ENCODE measurements at places on chromosomes 2 and 18. TPM values are rescaled to one million over a fixed set of nuclear protein-coding genes. Genes with fewer than 3 reads are reported as not detected.

EML6 gene
- 1.7 TPM for total RNA-seq

DNA sequence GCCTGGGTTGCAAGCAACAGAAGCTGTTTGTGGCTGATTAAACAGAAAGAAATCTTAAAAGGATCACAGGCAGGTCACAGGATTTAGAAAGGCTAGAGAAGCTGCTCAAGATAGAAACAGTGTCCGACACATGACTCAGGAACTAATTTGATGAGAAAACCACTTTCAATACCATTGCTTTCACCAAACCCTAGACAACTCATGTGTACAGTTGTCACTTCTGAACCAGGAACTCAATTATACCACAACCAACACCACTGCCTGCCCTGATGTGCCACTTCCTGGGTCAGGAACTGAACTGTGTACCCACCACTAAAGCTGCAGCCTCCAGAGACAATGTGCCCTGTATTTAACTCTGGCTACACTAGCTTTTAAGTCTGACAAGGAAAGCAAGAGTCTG is 56.0 kb downstream of the TMEM247 start:
- no peaks in the 10 kb centered on the region for H3K36me3 ChIP-seq
- no peak overlapping the region for H3K4me3 ChIP-seq
- DNase-seq = no peak
- H3K27ac ChIP-seq = no peak overlapping the region

DNA sequence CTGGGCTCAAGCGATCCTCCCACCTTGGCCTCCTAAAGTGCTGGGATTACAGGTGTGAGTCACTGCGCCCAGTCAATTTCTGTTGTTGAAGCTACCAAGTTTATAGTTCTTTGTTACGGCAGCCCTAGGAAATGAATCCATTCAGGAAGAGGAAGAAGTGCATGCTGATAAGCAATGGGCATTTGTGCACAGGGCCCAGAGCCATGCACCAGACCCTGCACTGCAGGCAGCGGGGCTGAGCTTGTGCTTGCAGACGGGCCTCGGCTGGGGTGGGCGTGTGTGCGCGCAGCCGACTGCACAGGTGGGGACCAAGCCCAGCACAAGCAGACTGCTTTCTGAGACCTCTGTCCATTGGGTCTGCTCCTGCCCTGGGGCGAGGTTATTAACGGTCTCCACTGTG is 144.6 kb downstream of the CABLES1 start:
- H3K36me3 ChIP-seq = no peaks in the 10 kb centered on the region
- no peak overlapping the region for H3K4me3 ChIP-seq
- no peaks in the 10 kb centered on the region for H3K4me1 ChIP-seq
- no peaks in the 10 kb centered on the region for H3K27me3 ChIP-seq
- no peak for DNase-seq

DNA sequence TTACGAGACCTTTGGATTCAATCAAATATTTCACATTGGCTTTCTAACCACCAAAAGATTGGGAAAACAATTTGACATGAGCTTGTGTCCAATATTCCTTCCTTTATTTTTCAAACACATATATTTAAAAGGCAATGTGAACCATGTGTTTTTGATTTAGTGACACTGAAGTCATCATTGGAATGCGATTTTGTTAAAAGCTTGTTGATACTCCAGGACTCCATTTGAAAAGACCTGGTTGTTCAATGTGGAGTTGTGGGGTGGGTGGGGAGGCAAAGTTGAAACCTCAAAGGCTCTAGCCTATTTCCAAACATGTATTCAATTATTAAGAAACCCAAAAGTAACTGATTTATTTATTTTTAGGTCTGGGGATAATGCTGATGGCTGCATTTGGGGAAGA is 114.1 kb upstream of the TRIB2 start:
- no peaks in the 10 kb centered on the region for H3K36me3 ChIP-seq
- H3K4me3 ChIP-seq = no peak overlapping the region
- H3K27me3 ChIP-seq = no peaks in the 10 kb centered on the region
- no peak overlapping the region for H3K27ac ChIP-seq

GRCh38 chr2:195500879-195501278 is 156.1 kb upstream of the SLC39A10 start:
- no peak overlapping the region for H3K27ac ChIP-seq
- H3K4me3 ChIP-seq = no peak overlapping the region
- no peaks in the 10 kb centered on the region for H3K27me3 ChIP-seq
- no peaks in the 10 kb centered on the region for H3K36me3 ChIP-seq

DNA sequence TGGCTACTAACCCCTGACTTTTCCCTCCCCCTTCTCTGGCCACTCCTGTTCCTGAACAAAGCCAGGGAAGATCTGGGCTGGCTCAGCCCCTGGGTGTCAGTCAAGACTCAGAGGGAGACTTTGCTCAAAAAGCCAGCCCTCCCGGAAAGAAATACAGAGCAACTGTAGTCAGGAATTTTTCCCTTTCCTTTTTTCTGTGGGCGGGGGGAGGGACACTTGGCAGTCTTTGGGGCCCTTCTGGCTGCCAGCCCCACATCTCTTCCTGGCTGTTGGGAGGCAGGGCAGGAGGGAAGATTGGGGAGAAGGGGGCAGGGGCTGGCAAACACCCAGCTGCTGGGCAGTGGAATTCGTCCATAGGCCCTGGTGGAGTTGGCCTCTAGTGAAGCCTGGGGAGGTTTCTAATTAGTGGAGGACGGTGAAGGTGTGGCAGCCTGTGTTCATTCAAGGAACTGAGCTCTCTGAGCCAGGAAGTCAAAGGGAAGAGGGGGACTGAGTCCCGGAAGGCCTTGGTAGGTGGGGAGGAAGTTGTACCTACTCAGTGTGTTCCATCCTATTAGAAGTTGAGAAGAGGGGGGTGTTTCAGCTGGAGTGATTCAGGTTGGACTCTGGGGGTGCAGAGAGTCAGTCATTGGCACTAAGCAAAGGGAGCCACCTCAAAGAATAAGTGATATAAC is 10.9 kb downstream of the IGFBP2 start:
- peaks cover 8% of the 10 kb centered on the region for H3K4me1 ChIP-seq
- no peaks in the 10 kb centered on the region for H3K36me3 ChIP-seq
- no peak for DNase-seq
- no peak overlapping the region for H3K4me3 ChIP-seq
- no peak overlapping the region for H3K27ac ChIP-seq

- H3K27me3 ChIP-seq = no peaks in the 10 kb centered on the region
- H3K36me3 ChIP-seq = no peaks in the 10 kb centered on the region
- DNase-seq = no peak
- H3K4me1 ChIP-seq = no peaks in the 10 kb centered on the region
Observed at GRCh38 chr2:206556357-206556949, 85.8 kb upstream of the FAM237A start.

- no peaks in the 10 kb centered on the region for H3K4me1 ChIP-seq
- no peaks in the 10 kb centered on the region for H3K27me3 ChIP-seq
- no peak overlapping the region for H3K27ac ChIP-seq
- H3K36me3 ChIP-seq = no peaks in the 10 kb centered on the region
- DNase-seq = no peak
Observed at GRCh38 chr2:160513120-160513519, 19.5 kb upstream of the RBMS1 start.

DNA sequence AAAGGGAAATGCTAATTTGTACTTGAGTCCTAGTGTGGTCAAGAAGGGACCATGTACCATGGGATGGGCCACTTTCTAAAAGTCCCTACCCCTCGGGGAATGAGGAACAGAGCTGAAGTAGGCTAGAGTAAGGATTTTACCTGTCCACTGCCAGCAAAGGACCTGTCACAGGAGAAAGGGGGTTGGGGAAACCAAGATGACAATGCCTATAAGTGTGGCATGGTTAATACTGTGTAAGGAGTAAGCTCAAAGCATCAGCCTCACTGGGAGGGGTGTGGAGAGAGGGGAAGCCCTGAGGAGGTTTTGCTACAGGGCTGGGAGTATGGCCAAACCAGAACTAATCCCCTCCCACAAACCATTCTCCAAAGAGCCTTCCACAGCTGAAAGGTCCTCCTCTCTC is 15.8 kb downstream of the GKN2 start:
- no peaks in the 10 kb centered on the region for H3K36me3 ChIP-seq
- no peaks in the 10 kb centered on the region for H3K27me3 ChIP-seq
- H3K4me3 ChIP-seq = no peak overlapping the region
- DNase-seq = no peak
- no peaks in the 10 kb centered on the region for H3K4me1 ChIP-seq

ANKRD23 gene
- total RNA-seq = 1.4 TPM

DNA sequence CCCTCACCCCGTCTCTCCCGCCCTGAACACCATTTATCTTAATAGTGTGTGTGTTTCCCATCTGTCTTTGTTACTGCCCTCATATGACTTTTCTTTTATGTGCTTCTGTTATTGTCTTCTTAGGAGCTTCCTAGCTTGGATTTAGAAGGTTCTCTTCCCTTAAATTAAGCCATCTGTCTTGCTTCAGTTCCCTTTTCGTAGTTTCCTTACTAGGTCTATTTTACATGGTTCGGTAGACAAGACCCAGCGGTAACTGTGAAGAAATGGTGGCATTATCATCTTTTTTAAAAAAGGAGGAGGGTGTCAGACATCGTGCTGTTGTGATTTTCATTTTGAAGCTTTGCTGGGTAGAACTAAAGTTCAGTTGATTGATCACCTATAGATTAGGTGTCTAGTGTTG is 10.3 kb downstream of the NCK2 start:
- no peak overlapping the region for H3K27ac ChIP-seq
- no peak overlapping the region for H3K4me3 ChIP-seq
- no peak for DNase-seq

- peaks cover 1% of the 10 kb centered on the region for H3K36me3 ChIP-seq
- no peak overlapping the region for H3K27ac ChIP-seq
- H3K4me1 ChIP-seq = no peaks in the 10 kb centered on the region
- H3K27me3 ChIP-seq = no peaks in the 10 kb centered on the region
- H3K4me3 ChIP-seq = no peak overlapping the region
Observed at GRCh38 chr2:69554981-69555380, 88.6 kb downstream of the AAK1 start.

DNA sequence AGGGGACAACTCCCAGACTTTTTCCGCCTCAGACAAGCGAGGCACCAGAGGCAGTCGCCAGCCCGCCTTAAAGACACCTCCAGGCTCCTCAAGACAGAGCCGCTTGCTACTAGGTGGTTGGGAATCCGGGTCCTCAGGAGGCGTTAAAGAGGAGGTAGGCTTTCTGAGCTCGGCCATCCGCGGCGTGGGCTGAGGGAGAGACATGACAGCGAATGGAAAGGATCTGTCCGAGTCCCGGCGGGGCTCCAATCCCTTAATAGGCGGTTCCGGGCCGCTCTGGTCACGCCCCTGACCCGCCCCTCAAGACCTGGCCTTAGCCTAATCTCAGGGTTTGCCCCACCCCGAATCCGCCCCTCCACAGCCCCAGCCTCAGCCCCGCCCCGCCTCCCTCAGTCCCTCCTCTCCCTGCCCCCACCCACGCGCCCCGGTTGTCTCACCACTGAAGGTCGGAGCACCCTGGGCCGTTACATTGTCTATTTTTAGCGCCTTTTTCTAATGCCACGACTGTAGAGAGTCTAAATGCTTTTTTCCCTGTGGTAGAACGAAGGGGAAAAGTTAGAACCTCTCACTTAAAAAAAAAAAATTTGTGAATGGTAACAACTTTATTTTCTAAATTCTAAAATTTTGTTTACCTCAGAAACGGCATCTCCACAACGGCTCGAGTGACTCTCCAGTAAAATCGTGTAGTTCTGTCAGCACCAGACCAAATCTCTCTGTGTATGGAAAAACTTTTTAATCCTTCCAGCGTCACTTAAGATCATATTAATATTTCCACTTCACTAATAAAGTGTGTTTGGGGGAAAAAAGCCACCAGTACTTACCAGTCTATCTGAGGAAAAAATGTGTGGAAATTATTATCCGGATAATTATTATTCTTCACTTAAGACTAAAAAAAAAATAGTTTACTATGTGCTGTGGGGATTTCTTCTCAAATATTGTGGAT is at the start of gene RAD51AP2:
Gene RAD51AP2, minus strand, starts transcription at position 229 of the 943 bp plus-strand sequence. Its CDS starts 25 bp downstream, at position 204.
- no peaks in the 10 kb centered on the region for H3K4me1 ChIP-seq
- no peaks in the 10 kb centered on the region for H3K27me3 ChIP-seq
- H3K27ac ChIP-seq = peak within 1 kb of the TSS; percentile 84
- peak; percentile 89 for DNase-seq

DNA sequence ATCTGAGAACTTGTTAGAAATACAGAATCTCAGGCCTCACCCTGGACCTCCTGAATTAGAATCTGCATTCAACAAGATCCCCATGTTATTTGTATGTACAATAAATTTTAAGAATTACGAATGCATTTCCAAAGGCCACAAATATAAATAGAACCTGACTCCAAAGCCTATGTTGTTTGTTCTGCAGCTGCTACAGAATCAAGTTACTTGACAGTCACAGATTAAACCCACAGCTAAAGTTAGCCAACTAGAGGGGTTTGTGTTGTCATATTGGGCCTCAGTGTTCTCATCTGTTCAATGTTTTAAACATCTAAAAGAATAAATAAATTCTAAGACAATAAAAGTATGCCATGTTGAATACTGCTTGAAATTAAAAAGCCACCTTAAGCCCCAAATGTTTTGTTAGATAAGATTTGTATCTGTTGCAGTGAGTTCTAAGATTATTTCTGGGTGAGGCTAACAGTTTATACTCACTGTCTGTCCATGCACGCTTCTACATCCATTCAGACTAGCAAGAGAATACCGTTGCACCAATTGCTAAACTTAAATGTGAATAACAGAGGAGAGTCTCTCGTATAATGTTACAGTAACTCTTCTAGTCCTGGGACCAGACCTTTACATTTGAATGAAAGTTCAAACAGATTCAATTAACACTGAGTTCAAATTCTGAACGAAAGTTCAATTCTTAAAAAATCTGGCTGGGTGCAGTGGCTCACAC is 200.4 kb downstream of the MEMO1 start:
- H3K27me3 ChIP-seq = no peaks in the 10 kb centered on the region
- no peaks in the 10 kb centered on the region for H3K36me3 ChIP-seq
- no peak overlapping the region for H3K27ac ChIP-seq
- no peak for DNase-seq
- H3K4me3 ChIP-seq = no peak overlapping the region

DHX57 gene
- total RNA-seq = 8.7 TPM

DNA sequence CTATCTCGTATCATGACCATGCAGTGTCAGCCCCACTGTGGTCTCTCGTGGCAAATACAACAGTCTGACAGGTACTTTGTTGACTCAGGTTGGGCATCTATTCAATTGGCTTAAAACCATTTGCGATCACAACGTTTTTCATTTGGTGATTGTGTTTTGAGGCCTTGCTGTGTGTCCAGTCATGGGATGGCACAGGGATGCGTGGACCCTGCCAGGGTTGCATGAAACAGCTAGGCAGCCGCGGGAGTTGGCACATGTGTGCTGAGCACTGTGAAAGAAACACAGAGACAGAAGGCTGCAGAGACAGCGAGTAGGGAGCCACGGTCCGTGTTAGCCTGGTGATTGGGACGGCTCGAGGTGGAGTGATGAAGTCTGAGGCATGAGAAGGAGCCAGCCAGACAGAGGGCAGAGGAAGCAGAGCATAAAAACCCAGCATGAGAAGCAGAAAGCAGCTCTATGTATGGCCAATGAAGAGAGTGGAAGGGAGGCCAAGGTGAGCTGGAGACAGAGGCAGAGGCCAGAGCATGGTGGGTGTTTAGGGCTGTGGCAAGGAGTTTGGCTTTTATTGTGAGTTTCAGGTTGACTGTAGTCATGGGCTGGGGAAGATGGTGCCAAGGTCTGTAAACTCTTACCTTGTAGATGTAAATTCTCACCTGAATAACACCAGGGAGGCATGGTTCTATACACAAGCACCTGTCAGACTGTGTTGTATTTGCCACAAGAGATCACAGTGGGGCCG is 31.8 kb upstream of the IL1R1 start:
- peak overlapping the region; percentile 80 for H3K27ac ChIP-seq
- H3K4me1 ChIP-seq = peaks cover 65% of the 10 kb centered on the region
- H3K27me3 ChIP-seq = no peaks in the 10 kb centered on the region
- no peak for DNase-seq
- no peaks in the 10 kb centered on the region for H3K36me3 ChIP-seq
- H3K4me3 ChIP-seq = peak overlapping the region; percentile 39

All from liver (tissue), 10 donors.